ENCODE measurements at places on chromosomes 12 and 14. TPM values are rescaled to one million over a fixed set of nuclear protein-coding genes. Genes with fewer than 3 reads are reported as not detected.

- no peak for DNase-seq
Measured at GRCh38 chr14:50082784-50083466, 33.4 kb downstream of the VCPKMT start.

GRCh38 chr14:23645812-23646647 is 9.9 kb downstream of the DHRS2 start:
- no peak for DNase-seq

SCNN1A gene
- total RNA-seq, result 55.2 TPM

DNA sequence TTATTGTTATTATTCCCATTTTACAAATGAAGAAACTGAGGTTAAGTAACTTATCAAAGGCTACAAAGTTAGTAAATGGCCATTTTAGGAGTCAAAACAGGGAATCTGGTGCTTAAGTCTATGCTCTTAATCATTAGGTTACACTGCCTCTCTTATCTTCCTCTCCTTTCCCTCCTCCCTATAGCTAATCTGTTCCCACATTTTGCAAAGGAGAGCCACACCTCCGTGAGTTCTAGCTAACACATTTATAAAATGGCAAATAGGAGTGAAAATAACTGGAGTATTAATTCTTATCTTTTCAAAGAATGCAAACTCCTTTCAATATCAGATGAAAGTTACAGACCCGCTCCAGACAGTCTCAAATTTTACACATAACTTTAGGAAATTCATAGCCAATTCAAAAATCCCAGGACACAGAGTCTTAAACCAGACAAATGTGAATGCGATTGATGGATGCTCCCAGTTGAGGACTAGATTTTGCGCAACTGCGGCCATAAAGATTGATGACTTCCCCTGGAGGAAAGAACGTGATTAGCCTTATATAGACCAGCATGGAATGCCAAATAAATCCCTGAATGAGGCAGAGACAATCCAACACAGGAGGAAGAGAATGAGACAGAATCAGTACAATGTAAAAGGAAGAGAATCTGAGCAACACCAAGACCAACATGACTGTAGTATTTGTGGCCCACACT is 225.0 kb upstream of the ARID2 start:
- DNase-seq, result no peak

- no peak for DNase-seq
Measured at GRCh38 chr12:42173961-42174521, 29.4 kb upstream of the GXYLT1 start.

- no peak for DNase-seq
Measured at GRCh38 chr12:105352052-105352451, 21.6 kb downstream of the C12orf75 start.

KRT5 gene
- 4,247 TPM for total RNA-seq

DNA sequence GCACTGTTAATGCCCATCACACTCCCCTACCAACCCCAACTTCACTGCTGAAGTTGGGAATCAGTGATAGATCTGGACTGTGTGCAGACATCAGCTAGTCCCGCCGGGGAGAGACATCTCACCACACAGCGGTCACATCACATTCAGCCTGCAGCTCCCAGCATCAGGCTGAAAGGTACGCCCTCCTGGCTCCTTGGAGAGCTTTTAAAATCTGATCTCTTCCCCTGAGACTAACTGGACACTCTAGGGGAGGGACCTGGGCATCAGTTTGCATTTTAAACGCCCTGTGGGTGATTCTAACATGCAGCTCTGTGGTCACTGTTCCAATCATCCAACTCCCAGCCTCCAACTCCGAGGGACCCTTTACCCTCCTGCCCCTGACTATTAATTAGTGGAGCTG is 58.4 kb downstream of the CCDC85C start:
- DNase-seq, result no peak
